ENCODE measurements at places on chromosomes 16 and 17.

DNA sequence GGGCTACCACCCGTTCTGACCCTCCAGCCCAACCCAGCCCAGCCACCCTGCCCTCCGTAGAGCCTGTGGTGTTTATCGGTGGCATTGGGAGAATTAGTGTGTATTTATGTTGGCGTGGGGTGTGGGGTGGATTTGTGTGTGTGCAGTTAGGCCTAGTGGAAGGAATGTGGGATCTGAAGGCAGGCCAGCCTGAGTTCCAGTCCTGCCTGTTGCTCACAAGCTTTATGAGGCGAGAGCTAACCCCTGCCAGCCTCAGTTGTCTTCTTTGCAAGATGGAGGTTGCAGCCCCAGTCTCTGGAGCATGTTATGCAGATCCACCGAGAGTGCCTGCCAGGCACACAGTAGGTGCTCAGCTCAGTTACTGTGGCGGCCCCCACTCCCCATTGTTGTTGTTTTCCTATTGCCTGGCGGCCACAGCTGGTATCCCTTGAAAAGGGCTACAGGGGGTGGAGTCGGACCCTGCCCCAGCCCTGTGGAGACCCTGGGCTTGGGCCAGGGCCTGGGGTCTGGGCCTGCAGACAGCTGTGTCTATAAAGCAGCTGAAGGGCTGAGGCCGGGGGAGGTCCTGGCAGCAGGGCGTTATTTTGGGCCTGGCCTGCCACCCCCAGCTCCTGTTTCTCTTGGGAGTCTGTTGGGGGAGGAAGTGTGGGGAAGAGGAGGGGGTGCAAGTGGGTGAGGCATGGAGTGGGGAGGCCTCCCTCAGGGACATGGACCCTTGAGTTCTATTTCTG lies 5.1 kb downstream of the ERBB2 start:
- no peak for DNase-seq

- DNase-seq: peak; percentile 58
These were observed 229.6 kb downstream of the MRTFB start for GRCh38 chr16:14300705-14301168.

GRCh38 chr17:80187515-80187941 lies 17.7 kb downstream of the CARD14 start:
- no peak for DNase-seq

DNA sequence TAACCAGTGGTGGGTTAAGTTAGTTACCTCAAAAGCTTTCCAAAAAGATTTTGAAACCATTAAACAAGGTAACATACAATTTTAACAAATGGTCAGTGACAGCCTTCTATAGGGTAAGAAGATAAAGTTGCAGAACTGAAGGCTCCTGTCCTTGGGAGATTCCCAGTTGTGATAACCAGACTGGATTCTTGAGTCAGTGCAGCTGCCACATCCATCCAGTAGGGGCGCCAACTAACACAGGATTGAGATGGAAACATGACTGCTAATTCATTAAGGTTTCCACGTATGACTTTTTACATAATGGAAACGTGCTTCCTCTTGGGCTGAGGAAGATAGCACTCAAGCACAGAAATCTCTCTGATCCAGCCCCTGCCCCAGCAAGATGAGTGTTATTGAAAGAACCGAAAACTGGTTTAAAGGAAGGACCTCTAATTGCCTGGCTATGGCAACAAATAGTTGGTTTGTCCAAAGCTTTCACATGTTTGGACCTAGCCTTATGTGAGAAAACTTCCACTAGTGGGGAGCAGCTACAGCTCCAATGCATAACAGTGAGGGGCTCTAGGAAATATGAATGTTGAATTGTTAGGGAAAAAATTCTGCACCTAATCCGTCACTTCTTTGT lies 269.8 kb upstream of the MYOCD start:
- DNase-seq: peak; percentile 26

DNA sequence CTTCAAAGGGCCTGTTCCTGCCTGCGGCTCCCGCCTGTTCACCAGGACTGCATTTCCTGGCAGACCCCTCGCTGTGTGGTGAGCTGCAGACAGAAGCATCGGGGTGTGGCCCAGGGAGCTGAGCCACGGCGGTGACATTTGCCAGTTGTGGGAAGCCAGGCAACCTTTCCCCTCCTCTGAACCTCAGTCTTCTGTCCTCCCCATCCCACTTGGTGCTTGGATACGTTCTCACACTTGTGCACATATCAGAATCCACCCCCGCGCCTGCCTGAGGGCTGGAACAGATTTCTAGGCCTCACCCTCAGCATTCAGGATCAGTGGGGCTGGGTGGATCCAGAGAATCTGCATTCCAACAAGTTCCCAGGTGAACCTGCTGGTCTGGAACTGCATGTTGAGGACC lies 63.5 kb downstream of the CRISPLD2 start:
- no peak for DNase-seq

DNA sequence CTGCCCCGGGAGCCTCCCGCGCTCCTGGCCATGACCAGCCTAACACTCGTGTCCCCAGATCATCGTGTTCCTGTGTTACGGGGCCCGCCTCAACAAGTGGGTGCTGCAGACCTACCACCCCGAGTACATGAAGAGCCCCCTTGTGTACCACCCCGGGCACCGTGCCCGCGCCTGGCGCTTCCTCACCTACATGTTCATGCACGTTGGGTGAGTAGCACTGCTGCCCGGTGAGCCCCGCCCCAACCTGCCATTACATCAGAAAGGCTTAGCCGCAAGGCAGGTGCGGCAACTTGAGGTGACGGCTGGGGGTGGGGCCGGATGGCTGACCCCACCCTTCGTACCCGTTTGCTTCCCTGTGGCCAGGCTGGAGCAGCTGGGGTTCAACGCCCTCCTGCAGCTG lies 1.4 kb downstream of the RHBDL1 start:
- DNase-seq: no peak

DNA sequence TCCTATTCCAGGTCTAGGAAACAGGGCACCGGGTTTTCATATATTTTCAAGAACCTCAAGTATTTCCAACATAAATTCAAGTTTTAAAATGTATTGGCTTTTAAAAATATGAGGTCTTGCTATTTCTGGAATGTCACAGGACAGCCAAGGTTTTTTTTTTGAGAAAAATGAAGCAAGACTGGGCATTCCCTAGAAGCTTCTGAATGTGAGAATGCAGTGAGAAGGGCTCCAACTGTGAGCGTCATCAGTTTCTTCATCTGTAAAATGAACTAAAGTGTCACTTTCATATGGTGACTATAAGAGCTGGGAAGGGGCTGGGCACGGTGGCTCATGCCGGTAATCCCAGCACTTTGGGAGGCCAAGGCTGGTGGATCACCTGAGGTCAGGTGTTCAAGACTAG lies 455.8 kb upstream of the MAF start:
- DNase-seq: no peak

- DNase-seq: no peak
These were observed 67.7 kb upstream of the TNRC6C start for GRCh38 chr17:77890771-77891170.

DNA sequence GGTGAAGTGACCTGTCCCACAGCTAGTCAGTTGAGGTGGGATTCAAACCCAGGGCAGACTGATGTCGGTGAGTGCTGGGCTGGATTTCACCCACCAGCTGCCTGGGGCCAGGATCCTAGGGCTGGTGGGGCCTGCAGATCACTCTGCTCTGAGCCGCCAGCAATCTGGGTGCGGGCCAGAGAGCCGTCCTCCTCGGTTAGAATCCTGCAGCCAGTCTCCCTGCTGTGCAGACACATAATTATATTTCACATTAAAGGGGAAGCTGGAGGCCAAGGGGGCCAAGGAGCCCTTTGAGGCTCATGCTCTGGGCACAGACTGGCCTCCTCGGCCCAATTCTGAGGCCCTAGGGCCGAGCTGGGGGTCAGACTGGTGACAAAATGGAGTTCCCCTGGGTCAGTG lies 996 bp upstream of the KCNJ12 start:
- DNase-seq: no peak

DNA sequence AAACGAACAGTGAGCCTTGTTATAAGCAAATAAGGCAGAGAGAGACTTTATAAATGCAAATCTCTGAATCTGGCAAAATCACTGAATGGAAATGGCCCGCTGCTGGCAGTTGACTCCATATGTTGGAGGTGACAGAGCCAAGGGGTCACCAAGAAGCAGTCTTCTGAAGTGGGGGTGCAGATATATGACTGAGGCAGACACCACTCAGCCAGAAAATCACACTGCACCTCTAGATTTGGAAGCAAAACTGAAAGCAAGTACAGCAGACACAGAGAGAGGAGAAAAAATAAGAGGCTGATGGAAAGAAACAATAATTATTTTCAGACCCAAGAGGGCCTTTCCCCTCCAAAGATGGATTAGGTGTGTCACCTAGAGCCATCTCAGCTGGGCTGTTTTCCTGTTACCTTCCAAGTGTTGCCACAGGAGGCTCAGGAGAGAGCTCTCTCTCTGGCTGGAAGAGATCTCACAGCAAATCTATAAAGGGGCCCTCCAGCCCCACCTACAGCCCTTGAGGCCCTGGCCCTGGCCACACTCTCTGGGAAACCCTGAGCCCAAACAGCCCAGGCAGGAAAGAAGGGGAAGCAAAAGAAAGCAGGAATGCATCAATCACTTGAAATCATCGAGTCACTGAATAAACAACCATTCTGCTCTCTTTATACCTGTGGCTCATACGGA lies 585.1 kb upstream of the PSMD7 start:
- DNase-seq: no peak

DNA sequence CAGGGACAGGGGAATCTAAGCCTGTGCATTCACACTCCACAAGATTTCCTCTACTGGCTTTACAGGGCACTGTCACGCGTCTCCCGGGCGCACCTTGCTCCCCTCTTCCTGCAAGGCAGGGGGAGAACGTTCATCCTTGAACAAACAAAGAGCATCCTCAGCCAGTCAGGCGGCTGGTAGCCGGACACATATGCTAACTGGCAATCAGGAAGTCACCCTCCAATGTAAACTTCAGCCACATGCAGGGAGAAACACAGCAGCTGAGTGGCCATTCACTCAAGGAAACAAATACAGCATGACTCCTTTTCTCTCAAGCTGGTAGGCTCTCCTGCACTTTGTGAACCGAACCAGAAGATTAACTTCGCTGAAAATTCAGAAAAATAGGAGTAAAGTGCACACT lies 10.8 kb upstream of the HSBP1 start:
- no peak for DNase-seq

DNA sequence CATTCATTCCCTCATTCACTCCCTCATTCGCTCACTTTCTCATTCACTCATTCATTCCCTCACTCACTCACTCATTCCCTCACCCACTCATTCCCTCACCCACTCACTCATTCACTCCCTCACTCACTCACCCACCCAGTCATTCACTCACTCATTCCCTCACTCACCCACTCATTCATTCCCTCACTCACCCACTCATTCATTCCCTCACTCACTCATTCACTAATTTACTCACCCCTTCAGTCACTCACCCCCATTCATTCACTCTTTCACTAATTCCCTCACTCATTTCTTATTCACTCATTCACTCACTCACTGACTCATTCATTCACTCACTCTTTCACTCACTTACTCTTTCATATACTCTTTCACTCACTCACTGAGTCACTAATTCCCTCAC lies 303.1 kb downstream of the C16orf95 start:
- no peak for DNase-seq

DNA sequence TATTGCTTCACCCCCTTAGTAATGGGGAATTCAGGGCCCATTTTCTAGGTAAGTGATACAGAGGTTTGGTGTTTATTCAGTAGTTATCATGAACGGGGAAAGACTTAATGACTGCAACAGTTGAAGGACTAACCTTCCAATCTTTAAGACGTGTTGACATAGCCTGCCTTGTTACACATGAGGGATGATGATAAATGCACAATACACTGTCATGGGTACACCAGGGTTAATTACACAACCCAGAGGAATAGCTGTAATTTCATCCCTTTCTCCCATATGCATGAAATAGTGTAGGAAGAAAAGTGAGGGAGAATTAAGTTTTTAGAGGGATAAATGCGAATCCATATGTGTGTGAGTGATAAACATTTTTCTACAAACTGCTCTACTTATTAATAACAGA lies 10.7 kb downstream of the MYH4 start:
- DNase-seq: no peak

DNA sequence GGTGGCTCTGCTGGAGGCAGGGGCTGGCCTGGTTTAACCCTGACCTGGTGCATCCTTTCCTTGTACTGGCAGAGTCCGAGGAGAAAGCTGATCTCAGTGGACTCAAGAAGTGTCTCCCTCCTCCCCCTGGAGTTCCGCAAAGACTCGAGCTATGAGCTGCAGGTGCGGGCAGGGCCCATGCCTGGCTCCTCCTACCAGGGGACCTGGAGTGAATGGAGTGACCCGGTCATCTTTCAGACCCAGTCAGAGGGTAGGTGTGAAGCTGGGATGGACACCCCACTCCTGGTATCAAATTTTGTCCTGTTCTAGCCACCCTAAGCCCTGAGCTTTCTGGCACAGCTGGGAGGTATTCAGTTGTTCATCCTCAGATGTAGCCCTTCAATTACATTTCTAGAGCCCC lies 42.5 kb downstream of the IL21R start:
- no peak for DNase-seq

- DNase-seq: no peak
These were observed 127.5 kb upstream of the PSMD7 start for GRCh38 chr16:74169066-74169465.

DNA sequence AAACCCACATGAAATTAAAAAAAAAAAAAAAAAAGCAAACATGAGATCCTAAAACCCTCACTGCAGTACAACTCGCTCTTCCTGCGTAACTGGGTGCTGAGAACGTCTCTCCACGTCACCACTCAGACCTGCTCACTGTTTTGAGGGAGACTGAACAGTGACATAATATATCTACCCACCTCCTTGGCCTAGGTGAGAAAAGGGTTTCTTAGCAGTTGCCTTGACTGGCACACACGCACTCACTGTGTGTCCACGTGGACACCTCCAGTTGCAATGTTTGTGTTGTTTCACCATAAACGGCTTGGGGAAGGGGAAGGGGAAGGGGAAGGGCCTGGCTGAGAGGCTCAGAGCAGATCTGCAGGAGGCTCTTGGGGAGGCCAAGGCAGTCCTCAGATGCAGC lies 32.0 kb downstream of the FANCA start:
- no peak for DNase-seq

DNA sequence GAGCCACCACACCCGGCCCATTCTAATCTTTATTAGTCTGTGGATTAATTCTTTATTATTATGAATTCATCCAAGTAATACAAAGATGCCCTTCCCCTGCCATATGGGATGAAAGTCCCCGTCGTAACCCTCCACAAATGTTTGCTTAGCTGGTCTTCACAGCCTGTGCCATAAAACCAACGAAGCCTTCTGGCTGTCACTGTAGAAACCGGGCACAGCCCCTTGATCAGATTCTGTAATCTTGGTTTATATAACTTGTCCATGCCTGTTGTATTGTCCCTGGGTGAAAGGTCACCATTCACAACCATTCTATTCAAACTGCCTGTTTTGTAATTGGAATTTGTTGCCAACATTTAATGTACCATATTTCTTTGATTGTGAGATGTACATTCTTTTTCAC lies 66.5 kb downstream of the ATP2C2 start:
- no peak for DNase-seq

Measured in COLO829 (cell line).